ENCODE measurements at places on chromosomes 11 and 22. TPM values are rescaled to one million over a fixed set of nuclear protein-coding genes. Genes with fewer than 3 reads are reported as not detected.

CD248 gene
- 6.6 TPM for total RNA-seq

DNA sequence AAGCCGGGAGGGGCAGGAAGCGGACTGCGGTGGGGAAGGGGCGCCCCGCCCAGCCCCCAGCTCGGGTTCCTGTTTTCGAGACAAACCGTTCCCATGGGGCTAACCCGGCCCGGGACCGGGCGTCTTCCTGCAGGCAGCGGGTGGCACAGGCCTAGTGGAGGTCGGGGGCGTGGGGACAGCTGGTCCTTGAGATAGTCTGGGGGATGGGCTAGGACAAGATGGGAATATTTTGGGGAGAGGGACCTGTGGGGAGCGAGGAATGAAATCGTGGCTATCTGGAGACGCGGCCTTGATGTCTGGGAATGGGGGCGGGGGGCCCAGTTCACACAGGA is 1.2 kb upstream of the RASGRP2 start:
- peak overlapping the region; percentile 29 for H3K27ac ChIP-seq
- peaks cover 27% of the 10 kb centered on the region for H3K27me3 ChIP-seq
- H3K4me1 ChIP-seq = peaks cover 32% of the 10 kb centered on the region

MEI1 gene
- total RNA-seq = 5.2 TPM

CCDC179 gene
- total RNA-seq = not detected

- H3K27ac ChIP-seq = no peak overlapping the region
- H3K4me1 ChIP-seq = no peaks in the 10 kb centered on the region
- no peaks in the 10 kb centered on the region for H3K27me3 ChIP-seq
Measured at GRCh38 chr11:104907521-104908185, 9.4 kb upstream of the CASP12 start.

DNA sequence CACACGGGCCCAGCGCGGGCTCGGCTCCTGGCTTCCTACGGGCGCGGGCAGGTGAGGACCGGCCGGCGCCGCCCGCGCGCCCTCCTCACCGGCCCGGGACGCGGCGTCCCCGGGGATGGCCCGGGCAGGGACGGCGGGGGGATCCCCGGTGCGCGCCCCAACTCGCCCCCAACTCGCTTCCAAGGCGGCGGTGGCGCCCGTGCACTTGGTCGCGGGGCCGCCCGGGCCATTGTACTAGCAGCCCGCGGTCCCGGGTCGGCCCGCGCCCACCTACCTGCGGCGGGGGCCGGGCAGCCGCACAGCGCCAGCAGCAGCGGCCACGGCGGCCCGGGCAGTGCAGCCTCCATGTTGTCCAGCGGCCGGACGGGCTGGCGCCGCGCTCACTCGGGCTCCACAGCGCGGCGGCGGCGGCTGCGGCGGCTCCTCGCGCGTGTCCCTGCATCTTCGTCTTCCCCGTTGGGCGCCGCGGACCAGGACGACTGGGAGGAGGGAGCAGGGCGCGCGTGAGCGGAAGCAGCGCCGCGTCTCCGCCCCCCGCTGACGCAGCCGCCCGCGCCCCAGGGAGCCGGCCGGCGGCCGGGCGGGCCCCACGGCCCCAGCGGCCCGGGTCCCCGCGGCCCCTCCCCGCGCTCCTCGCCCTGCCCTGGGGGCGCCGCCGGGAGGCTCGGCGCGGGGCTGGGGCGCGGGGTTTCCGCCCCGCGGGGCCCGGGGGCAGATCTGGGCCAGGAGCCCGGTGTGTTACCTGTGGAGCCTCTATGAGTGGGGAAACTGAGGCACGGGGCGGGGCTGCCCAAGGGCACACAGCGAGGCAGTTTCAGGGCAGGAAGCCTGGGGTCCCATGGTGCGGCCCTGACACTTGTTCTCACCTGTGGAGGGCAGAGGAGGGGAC is 159.3 kb upstream of the GRK3 start:
- peak overlapping the region; percentile 62 for H3K4me3 ChIP-seq
- peaks cover 62% of the 10 kb centered on the region for H3K4me1 ChIP-seq
- H3K27me3 ChIP-seq = no peaks in the 10 kb centered on the region
- no peaks in the 10 kb centered on the region for H3K36me3 ChIP-seq
